ENCODE measurements at places on chromosomes 2 and 18. TPM values are rescaled to one million over a fixed set of nuclear protein-coding genes. Genes with fewer than 3 reads are reported as not detected.

DNA sequence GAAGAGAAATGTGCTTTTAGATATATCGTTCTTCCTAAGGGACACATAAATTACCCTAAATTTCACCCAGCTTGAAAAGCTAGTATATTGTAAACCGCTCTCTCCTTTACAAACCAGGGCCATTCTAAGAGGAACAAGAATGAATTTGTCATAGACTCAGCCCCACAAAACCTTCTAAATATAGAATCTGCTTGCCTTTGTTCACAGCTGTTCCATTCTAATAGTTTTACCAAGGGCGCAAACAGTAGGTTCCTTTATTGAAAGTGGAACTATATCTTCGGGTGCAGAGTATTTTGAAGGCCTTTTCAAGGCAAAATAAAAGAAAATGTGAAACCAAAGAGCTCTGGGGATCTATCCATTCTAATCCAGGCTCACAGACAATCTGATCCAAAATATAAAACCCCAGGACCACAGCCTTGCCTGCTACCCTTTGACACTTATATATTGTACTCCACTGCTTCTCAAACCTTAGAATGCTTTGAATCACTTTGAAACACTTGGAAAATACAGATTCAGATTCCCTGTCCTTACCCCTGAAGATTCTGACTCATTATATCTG is 316.8 kb downstream of the PAX3 start:
- H3K4me3 ChIP-seq: no peak overlapping the region
- DNase-seq: no peak
- H3K36me3 ChIP-seq: no peaks in the 10 kb centered on the region

DNA sequence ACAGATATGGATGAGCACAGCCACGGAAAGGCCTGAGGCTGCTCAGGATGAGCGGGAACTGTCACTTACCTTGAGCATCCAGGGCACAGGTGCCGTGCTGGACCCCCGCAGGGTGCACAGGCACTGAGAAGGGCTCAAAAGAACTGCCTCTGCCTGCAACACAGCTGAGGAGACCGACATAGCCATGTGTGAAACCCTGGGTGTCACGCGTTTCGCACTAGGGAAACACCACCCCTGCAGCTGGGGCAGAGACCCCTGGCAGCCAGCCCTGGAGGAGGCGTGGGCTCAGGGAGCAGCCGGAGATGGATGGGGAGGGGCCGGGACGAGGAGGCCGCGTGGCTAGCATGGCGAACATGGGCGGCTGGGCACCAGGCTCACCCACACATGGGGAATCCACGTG is 228.9 kb downstream of the EIPR1 start:
- no peak overlapping the region for H3K4me3 ChIP-seq
- H3K27ac ChIP-seq: no peak overlapping the region
- no peaks in the 10 kb centered on the region for H3K4me1 ChIP-seq
- DNase-seq: no peak
- H3K36me3 ChIP-seq: peaks cover 3% of the 10 kb centered on the region

GRCh38 chr2:12498704-12499103 is 218.0 kb upstream of the TRIB2 start:
- H3K36me3 ChIP-seq: no peaks in the 10 kb centered on the region
- DNase-seq: no peak
- H3K27ac ChIP-seq: peak overlapping the region; percentile 90
- H3K27me3 ChIP-seq: no peaks in the 10 kb centered on the region
- peaks cover 77% of the 10 kb centered on the region for H3K4me1 ChIP-seq

GRCh38 chr2:238560234-238560633 is 133.5 kb downstream of the ASB1 start:
- H3K36me3 ChIP-seq: no peaks in the 10 kb centered on the region
- peaks cover 31% of the 10 kb centered on the region for H3K27me3 ChIP-seq
- no peak overlapping the region for H3K27ac ChIP-seq
- H3K4me1 ChIP-seq: no peaks in the 10 kb centered on the region

DNA sequence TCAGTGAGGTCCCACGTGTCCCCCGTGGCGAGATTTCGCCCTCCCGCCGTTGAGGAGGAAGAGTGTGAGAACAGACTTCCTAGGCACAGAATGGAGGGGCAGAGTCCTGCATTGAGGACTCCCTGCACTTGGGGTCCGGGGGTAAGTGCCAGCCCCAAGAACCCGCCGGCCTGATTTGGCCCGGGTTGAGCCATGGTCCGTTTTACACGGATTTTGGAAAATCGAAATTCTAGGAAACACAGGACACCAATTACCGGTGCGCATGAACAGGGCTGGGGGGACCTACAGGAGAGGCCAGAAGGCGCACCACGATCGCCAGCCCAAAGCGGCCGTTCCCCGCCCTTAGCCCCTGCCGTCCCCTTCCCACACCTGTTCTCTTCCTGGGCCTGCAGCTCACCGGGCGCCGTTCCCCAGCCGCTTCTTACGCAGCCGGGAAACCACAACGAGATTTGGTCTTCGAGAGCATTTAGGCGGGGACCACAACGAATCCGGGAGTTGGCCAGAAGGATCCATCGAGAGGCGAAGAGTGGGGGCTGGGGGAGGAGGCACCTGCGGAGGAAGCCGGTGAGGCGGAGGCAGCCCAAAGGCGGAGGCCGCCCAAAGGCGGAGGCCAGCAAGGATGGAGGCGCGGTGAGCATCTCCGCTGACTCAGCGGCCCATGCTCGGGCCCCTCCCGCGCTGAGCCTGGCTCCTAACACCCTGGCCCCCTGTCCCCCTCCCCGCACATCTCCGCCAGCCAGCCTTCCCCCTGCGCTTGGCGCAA is 464 bp upstream of the TLX2 start:
- H3K27ac ChIP-seq: peak overlapping the region; percentile 1
- H3K4me1 ChIP-seq: peaks cover 24% of the 10 kb centered on the region
- H3K27me3 ChIP-seq: peaks cover 40% of the 10 kb centered on the region
- H3K36me3 ChIP-seq: peaks cover 2% of the 10 kb centered on the region
- H3K4me3 ChIP-seq: peak overlapping the region; percentile 91

GRCh38 chr2:176692533-176692932 is 423.3 kb downstream of the MTX2 start:
- no peak overlapping the region for H3K27ac ChIP-seq
- H3K27me3 ChIP-seq: peaks cover 33% of the 10 kb centered on the region
- no peak for DNase-seq

GRCh38 chr18:45755934-45756333 is 32.0 kb downstream of the SLC14A1 start:
- H3K4me3 ChIP-seq: no peak overlapping the region
- H3K36me3 ChIP-seq: peaks cover 2% of the 10 kb centered on the region
- peaks cover 5% of the 10 kb centered on the region for H3K4me1 ChIP-seq

DNA sequence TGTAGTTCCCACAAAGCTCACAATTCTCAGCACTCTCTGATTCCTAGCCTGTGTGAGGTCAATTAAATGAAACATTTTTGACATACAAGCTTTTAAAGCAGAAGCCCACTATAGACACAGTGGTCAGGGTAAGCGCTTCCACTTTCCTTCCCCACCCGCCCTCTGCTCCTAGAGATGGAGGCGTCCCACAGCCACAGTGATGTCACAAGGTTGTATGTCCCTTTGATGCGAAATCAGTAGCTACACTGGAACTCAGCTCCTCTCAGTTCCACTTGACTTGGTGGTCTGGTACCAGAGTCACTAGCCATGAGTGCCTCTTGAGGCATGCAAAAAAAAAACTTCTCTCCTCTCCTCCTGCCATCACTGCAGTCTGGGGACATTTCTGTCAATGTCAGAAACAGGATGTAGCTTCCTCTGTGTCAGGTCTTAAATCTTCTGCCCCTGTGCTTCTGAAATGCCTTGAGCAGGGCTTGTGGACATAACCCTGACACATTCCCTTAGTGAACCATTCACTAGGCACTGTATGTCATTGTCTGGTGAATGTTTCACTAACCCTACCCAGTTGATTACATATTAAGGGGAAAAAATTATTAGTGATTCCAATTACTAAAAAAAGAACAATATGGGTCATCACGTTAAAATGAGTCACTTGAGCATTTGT is 7.8 kb downstream of the SULT1C4 start:
- no peaks in the 10 kb centered on the region for H3K27me3 ChIP-seq
- H3K4me1 ChIP-seq: no peaks in the 10 kb centered on the region

GRCh38 chr2:212142631-212143030 is 396.0 kb downstream of the ERBB4 start:
- no peaks in the 10 kb centered on the region for H3K36me3 ChIP-seq
- no peak overlapping the region for H3K27ac ChIP-seq
- DNase-seq: no peak
- H3K27me3 ChIP-seq: no peaks in the 10 kb centered on the region

- peak overlapping the region; percentile 74 for H3K27ac ChIP-seq
- peaks cover 4% of the 10 kb centered on the region for H3K36me3 ChIP-seq
- H3K27me3 ChIP-seq: no peaks in the 10 kb centered on the region
These were observed 187.7 kb downstream of the FAM210A start for GRCh38 chr18:13538630-13539029.

GRCh38 chr2:127407091-127407490 is 11.1 kb upstream of the PROC start:
- H3K27me3 ChIP-seq: peaks cover 8% of the 10 kb centered on the region
- H3K4me3 ChIP-seq: peak overlapping the region; percentile 82
- DNase-seq: no peak
- H3K36me3 ChIP-seq: no peaks in the 10 kb centered on the region
- H3K4me1 ChIP-seq: peaks cover 12% of the 10 kb centered on the region

Gene DUSP19
- 1.6 TPM for total RNA-seq

GRCh38 chr18:45121146-45121545 is 440.5 kb downstream of the SETBP1 start:
- no peaks in the 10 kb centered on the region for H3K36me3 ChIP-seq
- H3K4me1 ChIP-seq: no peaks in the 10 kb centered on the region
- H3K4me3 ChIP-seq: no peak overlapping the region
- peaks cover 9% of the 10 kb centered on the region for H3K27me3 ChIP-seq
- no peak for DNase-seq
- no peak overlapping the region for H3K27ac ChIP-seq

Gene TRMT61B
- total RNA-seq: 16.2 TPM

Gene SPATA3
- total RNA-seq: not detected

- no peak overlapping the region for H3K4me3 ChIP-seq
- DNase-seq: no peak
- no peaks in the 10 kb centered on the region for H3K4me1 ChIP-seq
These were observed 36.2 kb upstream of the FMNL2 start for GRCh38 chr2:152298754-152299153.

All from T-helper 17 cell (primary cell).